ENCODE measurements at places on chromosomes 12 and 14. TPM values are rescaled to one million over a fixed set of nuclear protein-coding genes. Genes with fewer than 3 reads are reported as not detected.
A peak's percentile ranks its signal among the peaks of the same experiment; 100 is the strongest.

GRCh38 chr14:69701857-69702256 is 65.1 kb upstream of the SRSF5 start:
- DNase-seq = no peak
- H3K27ac ChIP-seq = peak overlapping the region; percentile 43
- no peak overlapping the region for H3K4me3 ChIP-seq
- no peaks in the 10 kb centered on the region for H3K27me3 ChIP-seq
- H3K36me3 ChIP-seq = peaks cover 2% of the 10 kb centered on the region

GRCh38 chr12:59388694-59389093 is 207.1 kb upstream of the SLC16A7 start:
- H3K36me3 ChIP-seq = no peaks in the 10 kb centered on the region
- H3K4me1 ChIP-seq = no peaks in the 10 kb centered on the region
- peaks cover 7% of the 10 kb centered on the region for H3K27me3 ChIP-seq

DNA sequence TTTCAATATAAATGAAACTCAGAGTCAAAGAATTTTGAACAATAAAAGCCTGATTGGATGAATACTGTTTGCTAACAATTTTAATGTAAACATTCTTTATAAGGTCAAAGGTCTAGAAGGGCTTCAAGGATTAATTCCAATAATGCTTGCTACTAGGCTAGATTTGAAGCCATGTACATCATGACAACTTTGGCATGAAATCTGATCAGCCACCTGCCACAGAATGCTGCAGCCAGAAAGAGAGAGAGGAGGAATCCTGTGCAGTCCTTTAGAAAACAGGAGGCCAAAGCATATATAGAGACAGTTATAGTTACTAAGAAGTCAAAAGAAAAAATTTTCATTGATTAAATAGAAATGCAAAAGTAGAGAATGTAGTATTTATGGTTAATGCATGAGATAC is 47.1 kb downstream of the ABCD2 start:
- H3K36me3 ChIP-seq = peaks cover 10% of the 10 kb centered on the region
- no peak overlapping the region for H3K4me3 ChIP-seq
- no peak for DNase-seq
- H3K27me3 ChIP-seq = no peaks in the 10 kb centered on the region
- H3K27ac ChIP-seq = no peak overlapping the region
- peaks cover 4% of the 10 kb centered on the region for H3K4me1 ChIP-seq

- no peak for DNase-seq
- peaks cover 3% of the 10 kb centered on the region for H3K4me1 ChIP-seq
Measured at GRCh38 chr12:66932126-66932525, 253.2 kb upstream of the GRIP1 start.

- no peak for DNase-seq
- H3K4me1 ChIP-seq = peaks cover 4% of the 10 kb centered on the region
- no peaks in the 10 kb centered on the region for H3K36me3 ChIP-seq
- no peak overlapping the region for H3K27ac ChIP-seq
- H3K27me3 ChIP-seq = peaks cover 45% of the 10 kb centered on the region
Measured at GRCh38 chr14:106631879-106632278, 1105.5 kb downstream of the TMEM121 start.

GRCh38 chr14:83707056-83707455 is 1822.9 kb upstream of the FLRT2 start:
- DNase-seq = no peak
- H3K4me1 ChIP-seq = no peaks in the 10 kb centered on the region
- H3K27me3 ChIP-seq = no peaks in the 10 kb centered on the region
- H3K27ac ChIP-seq = no peak overlapping the region
- H3K36me3 ChIP-seq = no peaks in the 10 kb centered on the region

TSHR gene
- total RNA-seq = 0.50 TPM

DACT1 gene
- 0.91 TPM for total RNA-seq

All from T-helper 17 cell (primary cell).